Renal cortical epithelial cell (primary cell): ENCODE measurements at places on chromosomes 2 and 18. TPM values are rescaled to one million over a fixed set of nuclear protein-coding genes. Genes with fewer than 3 reads are reported as not detected.

The RAB6D gene
- total RNA-seq, result 0.10 TPM in 1 of 2 replicates, not detected in the other

The MAP3K2 gene
- total RNA-seq, result 29.7 and 49.2 TPM in 2 replicates

The DSG4 gene
- total RNA-seq, result not detected in 2 replicates

The RTP5 gene
- total RNA-seq, result not detected in 2 replicates

The GAL3ST2 gene
- total RNA-seq, result 0.17 and 0.70 TPM in 2 replicates

The SERPINB3 gene
- total RNA-seq, result 0.40 and 1.9 TPM in 2 replicates

The TEKT4 gene
- 0.10 TPM in 1 of 2 replicates, not detected in the other for total RNA-seq

The TANC1 gene
- 14.8 and 44.0 TPM in 2 replicates for total RNA-seq
